ENCODE measurements at places on chromosomes 1 and 21.

- DNase-seq = no peak
Observed at GRCh38 chr1:89025928-89026327, 3.3 kb upstream of the GBP3 start.

- no peak for DNase-seq
Observed at GRCh38 chr1:939511-940106, 15.9 kb downstream of the SAMD11 start.

- no peak for DNase-seq
Observed at GRCh38 chr1:8727809-8728213, 89.6 kb downstream of the RERE start.

DNA sequence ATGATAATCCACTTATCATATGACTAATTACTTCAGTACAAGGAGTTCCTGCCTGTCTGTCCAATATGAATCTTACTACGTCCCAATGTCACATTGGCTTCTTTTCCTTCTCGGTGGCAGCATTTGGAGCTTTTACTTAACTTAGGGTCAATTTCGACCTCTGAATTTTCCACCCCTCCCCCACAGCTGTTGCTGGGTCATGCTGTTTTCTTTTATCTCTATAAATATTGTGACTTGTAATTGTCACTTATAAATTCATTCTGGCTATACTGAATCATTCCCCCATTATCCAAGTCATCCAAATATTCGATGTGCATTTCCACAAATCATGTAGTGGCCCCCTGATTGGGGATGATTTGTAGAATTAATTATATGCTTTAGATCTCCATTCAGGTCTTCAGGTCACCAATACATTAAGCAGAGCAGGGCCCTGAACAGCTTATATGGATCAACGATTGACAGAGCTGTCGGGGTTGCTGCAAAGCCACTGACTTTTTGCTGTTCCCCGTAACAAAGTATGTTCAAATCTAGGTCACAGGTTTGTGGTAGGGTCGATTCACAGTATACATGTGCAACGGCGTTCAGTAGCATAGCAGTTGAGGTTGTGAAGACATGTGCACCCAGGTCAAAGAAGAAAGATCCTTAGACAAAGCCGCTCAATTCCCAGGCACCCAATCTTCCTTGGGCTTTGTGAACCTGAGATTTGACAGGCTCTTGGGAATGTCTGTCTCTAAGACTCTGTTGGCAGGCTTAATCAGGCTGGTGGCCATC lies 18.3 kb upstream of the RNU1-4 start:
- no peak for DNase-seq

GRCh38 chr1:180611016-180611930 lies 20.5 kb upstream of the XPR1 start:
- DNase-seq = no peak

- DNase-seq = peak; percentile 71
Observed at GRCh38 chr1:43549921-43550597, 19.4 kb downstream of the PTPRF start.

DNA sequence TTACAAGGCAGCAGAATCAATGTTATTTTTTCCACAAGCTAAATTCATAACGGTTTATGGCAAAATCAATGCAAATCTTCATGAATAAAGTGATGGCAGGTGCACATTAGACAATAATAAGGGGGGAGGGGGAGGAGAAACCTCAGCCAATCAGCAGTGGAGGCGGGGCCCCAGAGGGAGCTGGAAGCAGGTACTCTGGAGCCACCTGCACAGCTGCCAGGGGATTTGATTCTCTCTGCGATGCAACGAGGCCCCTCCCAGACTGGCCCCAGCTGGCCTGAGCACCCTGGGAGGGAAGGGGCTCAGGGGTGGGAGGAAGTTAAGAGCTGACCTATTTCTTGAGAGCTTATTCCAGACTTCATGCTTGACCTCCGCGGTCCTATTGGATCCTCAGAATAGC lies 127.8 kb upstream of the IGSF21 start:
- no peak for DNase-seq

- DNase-seq = no peak
Observed at GRCh38 chr1:244349103-244349531, 102.6 kb downstream of the ADSS2 start.

DNA sequence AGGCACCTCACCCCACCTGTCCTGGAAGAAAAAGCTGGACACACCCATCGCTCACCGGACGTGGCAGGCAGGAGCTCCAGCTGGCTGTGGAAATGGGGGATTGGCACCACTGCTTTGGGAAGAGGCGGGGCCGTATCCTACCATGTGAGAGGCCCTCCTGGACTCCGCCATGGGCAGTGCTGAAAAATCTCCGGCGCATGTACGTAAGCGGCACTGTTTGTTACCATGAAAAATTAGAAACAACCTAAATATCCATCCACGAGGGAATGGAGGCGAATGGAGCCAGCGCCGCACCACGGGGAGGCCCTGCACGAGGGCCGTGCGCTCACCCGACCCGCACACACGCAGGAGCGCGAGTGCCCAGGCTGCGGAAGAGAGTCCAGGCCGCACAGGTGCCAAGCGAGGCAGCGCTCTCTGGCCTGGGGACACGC lies 3.1 kb downstream of the KRTAP10-8 start:
- DNase-seq = no peak

- no peak for DNase-seq
Observed at GRCh38 chr1:29498126-29499103, 262.1 kb downstream of the PTPRU start.

GRCh38 chr1:185112356-185112755 lies 44.4 kb downstream of the TRMT1L start:
- no peak for DNase-seq

DNA sequence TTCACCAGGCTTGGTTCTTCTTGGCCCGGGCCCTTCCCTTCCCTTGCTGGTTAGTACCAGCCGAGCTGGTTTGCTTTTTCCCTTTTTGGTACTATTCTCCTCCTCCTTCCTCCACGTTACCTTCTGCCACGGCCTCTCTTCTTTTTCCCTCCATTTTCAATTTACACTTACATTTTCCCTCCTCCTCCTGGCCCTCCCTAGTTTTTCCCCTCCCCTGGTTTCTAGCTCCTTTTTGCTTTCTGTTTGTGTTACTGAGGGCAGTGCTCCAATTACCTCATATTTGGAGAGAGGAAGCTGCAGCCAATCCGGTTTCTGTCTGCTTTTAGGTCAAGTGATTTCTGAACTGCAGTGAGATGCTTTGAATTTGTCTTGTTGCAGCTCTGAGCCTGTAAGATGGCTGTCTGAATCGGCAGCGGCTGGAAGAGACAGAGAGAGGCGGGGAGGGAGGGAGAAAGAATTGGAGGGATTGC lies 63.7 kb downstream of the MACF1 start:
- peak; percentile 53 for DNase-seq

GRCh38 chr1:228207851-228208821 lies at the start of gene OBSCN:
OBSCN (plus strand) TSS chr1:228208044; CDS start chr1:228211784, 3,740 bp downstream.
- no peak for DNase-seq

GRCh38 chr21:31184459-31184858 lies 146.2 kb upstream of the KRTAP19-8 start:
- no peak for DNase-seq

GRCh38 chr1:83508485-83509151 lies 490.3 kb downstream of the TTLL7 start:
- no peak for DNase-seq

DNA sequence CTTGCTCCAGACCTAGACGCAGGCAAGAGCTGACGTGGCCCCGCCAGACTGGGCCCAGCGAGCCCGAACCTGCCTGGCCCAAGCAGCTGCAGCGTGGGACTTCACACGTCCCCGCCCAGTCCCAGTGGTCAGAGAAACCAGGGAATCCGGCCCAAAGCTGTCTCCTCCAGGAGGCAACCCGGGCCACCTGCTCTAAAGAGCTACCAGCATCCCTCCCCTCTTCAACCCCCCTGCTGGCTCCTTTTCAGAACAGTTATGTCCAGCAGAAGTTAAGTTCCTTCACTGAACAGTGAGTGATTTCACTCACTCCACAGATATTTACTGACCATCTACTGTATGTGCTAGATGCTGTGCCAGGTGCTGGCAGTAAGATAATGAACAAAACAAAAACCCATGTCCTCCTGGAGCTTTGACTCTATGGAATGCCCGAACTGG lies 2.1 kb upstream of the EFNA1 start:
- DNase-seq = no peak

DNA sequence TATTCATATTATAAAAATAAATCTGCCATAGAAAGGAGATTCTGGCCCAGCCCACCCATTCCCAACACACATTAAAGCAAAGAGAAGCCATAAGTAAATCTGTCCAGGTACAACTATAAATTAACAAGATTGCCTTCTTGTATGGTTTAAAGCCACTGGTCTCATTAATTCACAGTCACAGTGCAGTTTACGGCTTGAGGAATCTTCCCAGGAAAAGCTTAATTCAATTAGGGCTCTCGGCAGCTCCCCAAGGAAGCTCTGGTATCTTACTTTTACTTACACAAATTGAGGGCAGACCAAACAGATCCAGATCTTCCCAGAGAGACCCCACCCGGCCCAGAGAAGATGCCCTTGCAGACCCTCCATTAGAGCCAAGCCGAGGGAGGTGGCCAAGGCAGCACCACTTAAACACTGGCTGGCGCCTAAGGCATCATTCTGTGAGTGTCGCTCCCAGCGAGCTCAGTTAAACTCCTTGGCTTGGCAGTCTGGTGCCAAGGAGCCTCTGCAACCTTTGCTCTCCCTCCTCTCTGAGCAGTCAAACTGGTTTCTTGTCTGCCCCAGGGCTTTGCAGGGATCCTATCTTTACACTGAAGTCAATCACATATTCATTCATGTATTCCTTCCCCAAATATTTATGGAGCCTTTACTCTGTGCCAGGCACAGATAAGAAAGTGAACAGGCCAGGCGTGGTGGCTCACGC lies 10.7 kb downstream of the SLC9A1 start:
- DNase-seq = no peak

DNA sequence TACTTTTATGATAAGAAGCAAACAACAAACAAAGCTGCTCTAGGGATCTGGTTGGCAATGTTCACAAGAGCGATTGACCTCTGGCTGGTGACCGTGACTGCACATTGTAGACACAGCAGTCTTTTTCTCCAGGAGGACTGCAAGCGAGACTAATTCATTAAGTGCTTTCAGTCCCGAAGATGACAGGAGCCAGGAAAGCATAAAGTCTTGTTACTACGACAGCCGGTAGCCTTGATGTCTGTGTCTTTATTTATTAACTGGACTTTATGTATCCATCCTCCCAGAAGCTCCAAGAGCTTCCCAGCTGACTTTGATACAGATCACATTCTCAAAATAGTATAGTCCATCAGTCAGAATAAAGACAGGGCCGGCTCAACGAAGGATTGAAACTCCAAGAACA lies 18.2 kb downstream of the FAM163A start:
- no peak for DNase-seq

DNA sequence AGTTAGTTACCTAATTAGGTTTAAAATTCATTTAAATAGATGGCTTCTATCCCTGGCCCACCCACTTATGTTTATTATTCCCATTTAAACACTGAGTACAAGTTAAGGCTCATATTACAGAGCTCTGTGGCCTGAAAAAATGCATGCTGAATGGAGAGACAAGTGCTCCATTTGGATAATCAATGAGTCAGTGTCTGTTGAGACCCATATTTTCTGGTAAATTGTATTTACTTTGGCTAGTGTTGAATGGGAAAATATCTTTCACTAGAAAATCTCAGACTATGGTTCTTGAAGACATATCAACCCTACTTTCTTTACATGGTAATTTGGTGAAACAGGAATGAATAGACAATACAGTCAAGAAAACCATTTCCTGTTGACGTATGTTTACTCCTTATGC lies 356.0 kb downstream of the S1PR1 start:
- peak; percentile 46 for DNase-seq

GRCh38 chr1:246583448-246584185 lies 17.4 kb downstream of the CNST start:
- DNase-seq = peak; percentile 39

- DNase-seq = no peak
Observed at GRCh38 chr1:161402446-161402845, 34.8 kb upstream of the CFAP126 start.

DNA sequence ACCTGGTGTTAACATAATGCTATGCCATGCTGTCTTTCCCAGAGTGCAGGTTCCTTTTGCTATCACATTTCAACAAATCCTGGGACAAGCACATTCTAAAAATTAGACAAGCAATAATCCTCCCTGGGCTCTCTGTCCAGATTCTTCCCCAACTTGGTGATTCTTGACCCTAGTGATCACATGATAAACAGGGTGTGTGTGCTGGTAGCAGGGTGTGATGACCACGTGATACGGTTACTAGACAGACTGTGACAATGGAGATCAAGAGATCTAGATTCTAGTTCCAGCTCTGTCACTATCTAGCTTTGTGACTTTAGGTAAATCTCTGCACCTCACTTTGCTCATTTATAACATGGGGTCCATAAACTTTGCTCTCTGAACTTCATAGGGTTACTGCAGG lies 61.9 kb upstream of the HSD17B7 start:
- DNase-seq = no peak

- no peak for DNase-seq
Observed at GRCh38 chr1:19377812-19378718, 65.9 kb downstream of the SLC66A1 start.
